ENCODE measurements at places on chromosomes 3 and 15.

DNA sequence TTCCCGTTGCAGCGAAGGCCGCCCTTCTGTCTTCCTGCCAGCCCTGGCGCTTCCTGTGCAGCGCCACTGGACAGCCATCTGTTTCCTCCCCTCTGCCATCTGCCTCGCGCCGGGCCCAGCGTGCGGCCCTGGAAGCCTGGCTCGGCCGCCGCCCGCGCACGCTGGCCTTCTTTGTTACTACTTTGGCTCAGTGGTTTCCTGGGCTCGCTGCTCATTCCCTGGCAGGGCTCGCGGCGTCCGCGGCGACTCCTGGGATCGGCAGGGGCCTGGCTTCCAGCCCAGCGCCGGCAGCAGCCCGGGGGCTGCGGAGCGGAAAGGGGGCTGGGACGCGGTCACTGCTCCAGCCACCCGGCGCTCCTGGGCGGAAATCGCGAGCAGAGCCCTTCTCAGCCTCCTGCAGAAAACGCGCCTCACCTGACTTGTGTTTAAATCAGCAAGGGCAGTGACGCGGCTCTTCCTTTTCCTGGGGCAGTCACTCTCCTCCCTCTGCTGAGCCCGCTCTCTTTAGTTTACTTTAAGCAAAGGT, 10.0 kb downstream of the CMTM7 start:
- DNase-seq = peak; percentile 50

DNA sequence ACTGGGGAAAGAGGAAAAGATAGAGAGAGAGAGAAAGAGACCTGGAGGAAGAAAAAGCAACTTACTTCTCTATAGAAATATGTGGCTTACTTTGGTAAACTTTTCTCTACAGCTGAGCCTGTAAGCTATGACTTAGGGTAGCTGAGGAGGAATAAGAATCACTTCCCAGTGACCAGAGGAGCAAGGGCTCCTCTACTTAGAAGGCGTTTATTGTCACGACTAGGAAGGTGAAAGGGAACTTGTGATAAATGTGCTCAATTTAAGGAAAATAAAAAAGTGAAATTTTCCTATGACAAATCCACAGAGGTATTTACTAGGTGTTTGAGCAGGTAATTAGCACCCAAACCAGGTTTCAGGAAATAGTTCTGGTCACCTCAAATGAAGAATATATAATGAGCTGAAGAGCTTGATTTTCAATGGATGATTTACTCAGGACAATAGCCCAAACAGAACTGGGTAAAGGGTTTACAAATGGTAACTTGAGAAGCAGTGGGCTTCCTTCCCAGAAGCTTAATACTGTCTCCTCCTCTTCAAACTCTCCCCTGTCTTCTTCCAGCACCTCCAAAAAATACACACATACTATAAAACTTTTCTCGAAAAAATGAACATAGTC, 46.1 kb downstream of the SOX2 start:
- no peak for DNase-seq

- DNase-seq = no peak
Observed at GRCh38 chr15:64931381-64931780, 19.7 kb downstream of the ANKDD1A start.

DNA sequence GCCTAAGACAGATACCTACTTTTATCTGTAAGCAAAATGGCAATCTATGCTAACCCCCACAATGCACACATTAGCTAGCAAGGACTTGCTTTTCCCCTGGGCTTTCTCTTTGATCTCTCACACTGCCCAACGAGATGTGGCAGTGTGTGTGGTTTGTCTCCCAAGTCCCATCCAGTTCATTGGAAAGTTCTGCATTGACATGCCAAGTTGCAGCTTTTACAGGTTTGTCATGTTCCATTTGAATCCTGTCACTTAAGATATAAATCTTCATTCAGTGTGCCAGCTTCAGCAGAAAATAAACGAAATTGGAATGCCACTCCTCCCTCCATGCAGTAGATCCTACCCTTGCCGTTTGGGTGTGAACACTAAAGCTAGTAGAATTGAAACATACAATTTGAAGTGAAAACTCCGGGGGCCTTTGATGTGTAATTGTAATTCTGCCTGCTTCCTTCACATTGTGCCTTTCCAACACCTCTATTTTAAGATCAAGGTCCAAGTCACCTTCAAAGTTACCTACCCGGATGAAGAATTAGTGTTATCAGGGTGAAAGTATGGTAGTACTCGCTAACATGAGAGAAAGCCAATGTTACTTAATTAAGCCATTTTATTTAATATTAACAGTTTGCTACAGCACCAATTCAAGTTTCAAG, 130.9 kb upstream of the BHLHE40 start:
- DNase-seq = no peak

- DNase-seq = no peak
Observed at GRCh38 chr3:183478501-183478900, 50.1 kb upstream of the MCF2L2 start.

- no peak for DNase-seq
Observed at GRCh38 chr15:69424001-69424400, 9.9 kb downstream of the KIF23 start.

GRCh38 chr15:96047255-96047931, 283.1 kb upstream of the NR2F2 start:
- no peak for DNase-seq

GRCh38 chr3:40864146-40864782, 335.0 kb upstream of the CTNNB1 start:
- no peak for DNase-seq

GRCh38 chr15:100650685-100651084, 48.3 kb downstream of the ASB7 start:
- no peak for DNase-seq

DNA sequence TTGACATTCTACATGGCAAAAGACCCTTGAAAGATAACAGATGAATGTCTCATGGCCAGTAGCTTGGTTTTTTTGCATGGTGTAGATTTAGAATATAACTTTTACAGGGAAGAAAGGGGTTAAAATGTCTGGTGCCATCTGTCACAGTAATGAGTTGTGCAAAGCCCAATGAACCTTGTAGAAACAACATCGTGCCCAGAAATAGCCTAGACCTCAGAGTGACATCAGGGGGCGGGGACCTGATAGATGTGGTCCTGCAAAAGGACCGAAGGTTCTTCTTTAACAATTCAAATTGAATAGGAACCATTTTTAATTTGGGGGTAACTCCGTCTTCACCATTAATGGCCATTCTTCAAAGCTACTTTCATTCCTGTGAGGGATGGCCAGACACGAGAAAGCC, 254.1 kb upstream of the CTDSPL start:
- no peak for DNase-seq

GRCh38 chr3:194872669-194872977, 186.9 kb downstream of the FAM43A start:
- no peak for DNase-seq

DNA sequence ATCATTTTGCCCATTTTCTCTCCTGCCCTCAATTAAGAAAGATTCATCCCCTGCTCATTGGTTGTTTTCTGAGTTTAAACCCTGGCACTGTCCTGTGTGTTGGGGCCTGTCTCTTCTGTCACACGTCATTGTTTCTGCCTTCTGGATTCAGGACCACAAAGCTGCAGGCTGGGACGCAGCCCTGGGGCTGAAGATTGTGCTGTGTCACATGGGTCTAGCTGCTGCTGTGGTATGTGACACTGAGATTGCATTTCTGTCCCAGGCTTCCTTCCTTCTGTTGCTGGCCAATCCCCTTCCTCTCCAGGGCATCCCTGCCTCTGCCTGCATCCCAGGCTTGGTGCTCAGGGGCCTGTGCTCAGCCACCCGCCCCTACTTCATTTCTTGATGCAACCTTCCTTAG, 28.9 kb downstream of the INSYN1 start:
- DNase-seq = no peak

DNA sequence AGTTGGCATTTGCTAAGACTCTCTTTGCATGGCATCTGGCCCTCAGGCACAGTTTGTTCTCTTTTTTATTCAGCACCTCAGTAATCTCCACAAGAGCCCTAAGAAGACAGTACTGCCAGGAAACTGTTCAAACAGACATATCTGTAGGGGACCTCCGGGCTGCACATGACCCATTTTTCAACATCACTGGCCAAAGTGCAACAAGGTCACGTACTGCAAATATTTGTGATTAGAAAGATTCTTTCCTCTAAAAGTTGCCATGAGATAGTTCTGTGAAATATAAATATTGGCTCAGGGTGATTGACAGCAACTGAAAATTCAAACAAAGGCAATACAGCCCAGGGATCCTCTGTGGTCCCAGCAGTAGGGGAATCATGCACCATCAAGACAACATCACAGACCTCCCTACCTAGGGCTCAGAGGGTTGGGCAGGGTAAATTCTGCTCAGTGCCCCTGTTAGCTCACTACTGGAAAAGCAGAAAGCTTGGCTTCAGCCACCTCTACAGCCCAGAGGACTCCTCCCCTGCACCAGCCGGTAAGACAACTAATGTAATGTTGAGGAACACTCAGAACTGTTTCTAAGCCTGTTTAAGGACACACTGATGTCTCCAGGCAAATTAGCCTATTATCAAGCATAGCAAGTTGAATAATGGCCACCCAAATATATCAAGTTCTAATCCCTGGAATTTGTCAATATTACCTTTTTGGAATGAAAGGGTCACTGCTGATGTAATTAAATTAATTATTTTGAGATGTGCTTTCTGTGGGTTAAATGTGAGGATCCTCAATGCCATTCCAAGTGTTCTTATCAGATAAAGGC, 117.4 kb upstream of the LPP start:
- DNase-seq = no peak

DNA sequence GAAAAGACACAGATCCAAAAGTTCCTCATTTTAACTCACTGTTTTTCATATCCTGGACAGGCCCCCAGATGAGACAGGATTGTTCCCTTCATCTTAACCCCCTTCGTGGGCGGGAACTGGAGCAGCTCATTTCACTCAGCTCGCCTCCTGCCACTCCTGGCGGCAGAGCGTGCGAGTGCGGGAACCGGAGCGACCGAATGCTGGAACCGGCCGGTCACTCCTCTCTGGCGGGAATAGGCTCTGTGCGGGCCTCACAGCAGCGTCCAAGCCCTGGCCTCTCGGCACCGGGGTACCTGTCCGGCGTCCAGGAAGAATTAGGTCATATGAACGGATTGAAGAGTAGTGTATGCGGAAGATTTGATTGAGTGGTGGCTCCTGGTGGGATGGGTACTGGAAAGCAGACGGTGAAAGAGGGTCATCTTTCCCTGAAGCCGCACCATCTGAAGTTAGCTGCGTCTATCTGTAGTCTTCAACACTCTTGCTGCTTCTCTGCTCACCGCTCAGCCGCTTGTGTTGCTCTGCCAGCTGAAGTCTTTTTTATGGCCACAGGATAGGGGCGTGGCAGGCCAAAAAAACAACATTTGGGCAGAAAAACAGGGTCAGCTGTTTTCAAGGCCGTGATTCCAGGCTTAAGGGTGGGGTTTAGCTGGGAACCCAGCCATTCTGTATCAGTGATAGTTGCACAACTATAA, 42.3 kb upstream of the FXR1 start:
- DNase-seq = no peak
